NCI-H2171 (cell line): ENCODE measurements at places on chromosomes 11 and 22.

GRCh38 chr11:29022676-29023075 is 914.5 kb downstream of the METTL15 start:
- no peak for DNase-seq

- DNase-seq = no peak
Measured at GRCh38 chr11:131875611-131876010, 505.2 kb downstream of the NTM start.

- no peak for DNase-seq
Measured at GRCh38 chr22:44330744-44331660, 18.3 kb upstream of the SHISAL1 start.

DNA sequence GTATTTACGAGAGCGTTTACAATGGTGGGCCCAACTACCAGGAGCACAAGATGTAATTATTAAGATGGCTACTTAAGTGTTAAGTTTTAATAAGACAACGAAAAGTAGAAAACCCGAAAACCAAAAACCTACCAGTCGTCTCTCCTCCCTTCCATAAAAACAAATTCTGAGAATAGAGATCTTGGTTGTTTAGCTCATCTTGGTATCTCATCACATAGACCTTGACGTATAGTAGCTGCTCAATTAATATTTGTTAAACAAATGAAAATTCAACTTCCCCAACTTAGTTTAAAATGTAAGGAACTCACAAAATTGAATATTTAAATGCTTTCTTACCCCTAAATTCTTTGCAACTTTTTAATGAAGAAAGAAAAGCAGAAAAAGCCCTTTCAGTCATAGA is 669 bp downstream of the KDM4D start:
- DNase-seq = no peak

- peak; percentile 52 for DNase-seq
Measured at GRCh38 chr22:17131686-17132085, 10.5 kb upstream of the TMEM121B start.

GRCh38 chr22:11598492-11599440 is 3929.2 kb upstream of the OR11H1 start:
- DNase-seq = no peak

- no peak for DNase-seq
Measured at GRCh38 chr22:31954535-31955523, 10.5 kb downstream of the YWHAH start.

- DNase-seq = no peak
Measured at GRCh38 chr11:10978198-10978597, 120.3 kb upstream of the ZBED5 start.

GRCh38 chr11:115887316-115887715 is 383.1 kb upstream of the CADM1 start:
- no peak for DNase-seq

DNA sequence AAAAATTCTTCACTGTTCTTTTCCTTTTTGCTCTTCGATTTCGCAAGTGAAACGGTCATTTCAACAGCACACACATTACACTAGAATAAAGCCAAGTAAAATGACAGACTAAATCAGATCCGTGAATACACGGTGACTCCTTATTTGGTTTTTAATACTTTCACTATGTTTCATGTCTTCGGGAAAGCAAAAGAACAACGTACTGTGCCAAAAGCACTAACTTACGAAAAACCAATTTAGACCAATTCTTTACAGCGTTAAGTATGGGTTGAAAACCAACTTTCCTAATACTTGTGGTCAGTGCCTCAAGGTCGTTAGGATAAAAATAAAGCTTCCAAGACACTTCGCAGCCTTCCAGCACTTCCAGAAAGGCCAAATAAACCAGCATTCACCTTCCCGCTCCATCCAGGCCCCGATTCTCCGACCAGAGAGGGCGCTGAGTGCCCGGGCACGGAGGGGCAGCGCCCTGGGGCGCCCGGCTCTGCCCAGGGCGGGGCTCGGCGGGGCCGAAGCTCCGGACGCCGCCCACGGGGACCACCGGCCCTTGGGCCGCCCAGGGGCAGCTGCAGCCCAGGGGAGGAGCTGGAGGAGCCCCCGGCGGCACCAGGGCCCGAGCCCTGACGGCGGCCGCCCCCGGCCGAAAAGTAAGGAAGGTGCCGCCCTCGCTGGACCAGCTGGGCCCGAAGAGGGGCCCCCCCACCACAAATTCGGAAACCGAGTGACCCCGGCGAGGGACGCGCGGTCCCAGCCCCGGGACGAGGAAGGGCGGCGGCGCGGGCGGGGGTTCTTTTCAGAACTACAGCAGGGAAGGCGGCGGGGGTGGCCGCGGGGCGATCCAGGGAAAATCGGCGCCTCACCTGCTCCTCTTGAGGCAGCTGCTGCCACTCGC is 499 bp downstream of the ATL3 start:
- DNase-seq = no peak

DNA sequence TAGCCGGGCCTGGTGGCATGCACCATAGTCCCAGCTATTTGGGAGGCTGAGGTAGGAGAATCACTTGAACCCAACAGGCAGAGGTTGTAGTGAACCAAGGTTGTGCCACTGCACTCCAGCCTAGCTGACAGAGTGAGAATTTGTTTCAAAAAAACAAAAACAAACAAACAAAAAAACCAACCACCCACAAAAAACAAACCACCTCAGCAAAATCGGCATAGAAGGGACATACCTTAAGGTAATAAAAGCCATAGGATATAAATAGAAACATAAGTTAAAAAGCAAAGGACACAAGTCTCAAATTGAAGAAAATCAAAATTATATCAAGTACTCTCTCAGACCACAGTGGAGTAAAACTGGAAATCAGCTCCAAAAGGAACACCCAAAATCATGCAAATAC is 33.2 kb downstream of the PIWIL3 start:
- DNase-seq = no peak

- no peak for DNase-seq
Measured at GRCh38 chr11:60040109-60040508, at the start of gene OOSP2. OOSP2 (plus strand) TSS chr11:60040409; CDS start chr11:60040460, 51 bp downstream.

- no peak for DNase-seq
Measured at GRCh38 chr11:41237382-41237781, 222.1 kb downstream of the LRRC4C start.

DNA sequence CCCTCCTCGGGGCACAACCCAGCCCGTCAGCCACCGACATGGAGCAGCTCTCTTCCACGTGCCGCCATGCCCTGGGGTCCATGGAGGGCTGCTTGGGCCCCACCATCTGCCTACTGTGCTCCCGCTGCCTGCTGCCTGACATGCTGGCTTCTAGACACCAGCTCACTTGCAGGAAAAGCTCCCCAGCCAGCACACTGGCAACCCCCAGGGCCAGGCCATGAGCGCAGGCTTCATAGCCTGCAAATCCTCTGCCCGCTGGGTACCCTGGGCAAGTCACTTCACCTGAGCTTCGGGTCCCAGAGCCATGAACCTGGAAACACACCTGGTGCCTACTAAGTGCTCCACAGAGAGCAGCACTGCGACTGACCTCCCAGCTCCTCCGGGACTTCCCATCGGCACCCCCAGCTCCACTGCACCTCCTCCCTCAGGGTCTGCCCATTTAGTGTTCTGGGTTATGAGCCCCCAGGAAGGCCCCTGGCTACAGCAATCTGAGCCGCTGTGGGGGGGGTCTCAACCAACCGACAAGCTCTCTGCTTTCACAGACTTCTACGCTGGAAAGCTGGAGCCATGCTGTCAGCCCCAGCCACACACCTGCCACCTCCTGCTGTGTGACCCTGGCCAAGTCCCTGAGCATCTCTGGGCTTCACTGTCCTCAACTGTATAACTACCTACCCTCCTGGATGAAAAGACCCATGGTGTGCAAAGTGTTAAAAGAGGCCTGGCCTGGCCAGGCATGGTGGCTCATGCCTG is 139.2 kb downstream of the CRYBB2 start:
- DNase-seq = no peak
